GM23248 (cell line): ENCODE measurements at places on chromosomes 2 and 18. TPM values are rescaled to one million over a fixed set of nuclear protein-coding genes. Genes with fewer than 3 reads are reported as not detected.

DNA sequence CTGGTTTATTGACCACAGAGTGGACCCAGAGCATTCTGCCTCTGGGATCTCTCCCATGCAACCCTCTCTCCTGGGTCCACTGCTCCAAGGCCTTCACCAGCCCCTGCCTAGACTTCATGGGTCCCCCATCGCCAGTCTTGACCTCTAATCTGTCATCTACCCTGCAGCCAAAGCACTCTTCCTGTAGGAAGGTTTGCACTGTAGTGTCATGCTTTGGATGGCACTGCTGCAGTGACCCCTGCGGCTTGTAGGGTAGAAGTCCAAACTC, 41.7 kb downstream of the MYO7B start:
- no peak for DNase-seq

- no peak for DNase-seq
Measured at GRCh38 chr2:236122236-236122635, 46.0 kb downstream of the GBX2 start.

DNA sequence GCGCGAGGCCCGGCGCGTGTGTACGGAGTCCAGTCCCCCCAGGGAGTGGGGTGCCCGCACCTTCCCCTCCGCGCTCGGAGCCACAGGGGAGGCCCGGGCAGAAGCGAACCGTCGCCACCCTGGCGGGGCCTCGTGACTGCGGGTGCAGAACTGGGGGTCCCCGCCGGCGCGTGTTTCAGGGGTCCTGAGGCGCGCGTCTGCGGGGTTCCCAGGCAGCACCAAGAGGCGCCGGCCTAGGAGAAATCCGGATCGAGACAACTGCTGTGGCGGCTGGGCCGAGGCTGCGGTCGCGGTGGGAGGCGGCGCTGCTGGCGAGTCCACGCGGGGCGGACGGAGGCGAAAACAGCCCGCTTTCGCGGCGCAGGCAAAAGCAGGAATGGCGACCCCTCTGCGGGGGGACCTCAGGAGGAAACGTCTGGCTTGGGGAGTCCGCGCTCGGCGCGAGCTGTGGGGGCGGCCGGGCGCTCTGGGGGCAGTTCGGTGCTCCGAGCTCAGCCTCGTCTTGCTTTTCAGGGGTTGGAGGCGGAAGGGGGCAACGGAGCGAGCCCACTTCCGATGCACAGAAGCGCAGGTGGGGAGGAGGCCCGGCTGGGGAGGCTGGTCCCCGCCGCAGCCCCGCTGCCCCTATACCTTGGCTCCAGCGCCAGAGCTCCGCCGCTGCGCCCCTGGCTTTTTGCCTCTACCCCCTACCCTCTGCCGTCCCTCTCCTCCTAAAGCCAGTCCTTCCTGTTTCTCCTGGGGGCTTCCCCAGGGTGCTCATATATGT, 81.5 kb upstream of the LDLRAD4 start:
- peak; percentile 56 for DNase-seq

GRCh38 chr2:69237070-69237670, 149.9 kb downstream of the GFPT1 start:
- DNase-seq, result peak; percentile 53

GRCh38 chr18:55477499-55477859, 110.5 kb downstream of the TCF4 start:
- peak; percentile 82 for DNase-seq

DNA sequence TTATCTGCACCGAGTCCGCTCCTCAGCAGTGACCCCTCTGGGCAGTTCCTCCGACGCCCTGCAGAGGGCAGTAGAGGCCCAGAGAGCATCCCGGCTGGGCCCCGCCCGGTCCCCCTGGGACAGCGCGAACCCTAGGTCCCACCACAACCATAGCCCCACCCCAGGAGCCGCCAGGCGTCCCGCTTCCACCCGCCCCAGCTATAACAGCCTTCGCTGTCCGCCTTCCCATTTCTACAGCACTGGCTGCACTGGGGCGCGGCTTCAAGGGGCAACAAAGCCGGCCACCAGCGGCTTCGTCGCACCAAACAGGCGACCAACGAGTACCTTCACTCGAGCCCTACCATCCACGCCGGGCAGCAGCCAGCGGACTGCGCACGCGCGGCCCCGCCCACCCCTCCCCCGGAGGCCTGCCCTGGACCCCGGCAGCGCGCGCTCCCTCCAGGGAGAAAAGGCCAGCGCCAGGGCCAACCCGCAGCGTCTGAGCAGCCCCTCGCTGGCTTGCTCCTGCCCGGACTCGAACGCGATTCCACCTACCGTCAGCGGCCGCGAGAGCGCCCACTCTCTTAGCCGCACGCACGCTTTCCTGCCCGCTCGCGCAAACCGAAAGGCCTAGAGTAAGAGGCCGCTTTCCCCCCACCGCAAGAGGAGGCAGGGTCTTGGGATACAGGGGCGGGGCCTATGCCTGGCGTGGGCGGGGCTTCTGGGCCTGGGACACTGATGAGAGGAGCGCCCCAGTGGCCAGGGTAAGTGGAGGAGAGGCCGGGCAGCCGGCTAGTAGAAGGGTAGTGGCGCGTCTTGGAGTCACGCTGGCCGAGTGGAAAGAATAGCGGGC, at the start of gene NHEJ1:
NHEJ1 (minus strand) TSS at position 630 of the 832 bp plus-strand sequence. CDS start 2,453 bp downstream, outside the sequence.
- DNase-seq, result peak; percentile 95

DNA sequence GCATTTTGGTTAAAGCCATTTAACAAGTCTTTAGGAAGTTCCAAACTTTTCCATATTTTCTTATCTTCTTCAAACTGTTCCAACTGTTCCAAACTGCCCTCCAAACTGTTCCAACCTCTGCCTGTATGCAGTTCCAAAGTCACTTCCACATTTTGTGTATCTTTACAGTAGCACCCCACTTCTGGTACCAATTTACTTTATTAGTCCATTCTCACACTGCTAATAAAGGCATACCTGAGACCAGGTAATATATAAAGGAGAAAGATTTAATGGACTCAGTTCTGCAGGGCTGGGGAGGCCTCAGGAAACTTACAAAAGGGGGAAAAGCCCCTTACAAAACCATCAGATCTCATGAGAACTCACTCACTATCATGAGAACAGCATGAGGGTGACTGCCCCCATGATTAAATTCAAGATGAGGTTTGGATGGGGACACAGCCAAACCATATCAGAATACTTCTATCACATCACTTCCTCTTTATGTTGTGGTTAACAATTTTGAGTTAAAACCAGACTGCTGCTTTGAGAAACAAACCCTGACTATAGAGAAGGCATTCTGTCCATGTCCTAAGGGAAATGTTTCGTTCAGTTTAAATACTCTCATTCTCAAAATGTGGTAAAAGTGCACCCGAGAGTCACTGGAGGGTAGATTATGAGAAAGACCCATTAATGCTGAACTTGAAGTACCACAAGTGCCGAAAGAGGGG, 11.0 kb downstream of the IL18R1 start:
- DNase-seq, result no peak

GRCh38 chr2:75157435-75157834, 41.9 kb downstream of the TACR1 start:
- peak; percentile 30 for DNase-seq

DNA sequence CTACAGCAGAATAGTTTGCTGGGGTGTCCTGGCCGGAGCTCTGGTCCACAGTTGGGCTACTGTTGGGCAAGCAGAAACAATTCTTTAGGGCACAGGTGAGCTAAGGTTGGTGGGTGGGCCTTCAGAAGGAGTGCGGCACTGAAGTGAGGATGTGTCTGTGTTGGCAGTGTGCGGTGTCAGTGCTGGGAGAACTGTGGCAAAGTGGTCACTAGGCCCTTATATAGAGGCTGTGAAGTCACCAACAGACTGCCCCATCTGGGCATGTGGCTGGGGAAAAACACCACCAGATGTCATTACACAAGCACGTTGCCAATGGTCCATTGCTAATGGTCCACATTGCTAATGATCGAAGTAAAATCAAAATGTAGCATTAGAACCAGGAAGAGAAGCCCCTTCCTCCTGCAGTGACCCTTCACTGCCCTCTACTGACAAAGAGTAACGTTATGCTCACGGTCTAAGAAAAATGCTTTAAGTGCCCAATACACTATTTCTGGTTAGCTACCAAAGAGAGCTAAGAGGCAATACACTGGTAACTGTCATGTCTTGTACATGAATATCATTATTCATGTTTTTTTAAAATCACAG, 21.3 kb downstream of the SCN1A start:
- DNase-seq, result no peak

GRCh38 chr2:216285701-216286100, 86.6 kb downstream of the MARCHF4 start:
- no peak for DNase-seq

SCN1A gene
- total RNA-seq, result 0.13 TPM in 1 of 2 replicates, not detected in the other

VAMP5 gene
- 50.3 and 59.0 TPM in 2 replicates for total RNA-seq

FABP1 gene
- total RNA-seq, result not detected in 2 replicates

BMP10 gene
- total RNA-seq, result not detected in 2 replicates

COL3A1 gene
- 2,141 and 2,153 TPM in 2 replicates for total RNA-seq
